Stimulated activated CD8-positive, alpha-beta memory T cell treated with anti-CD3 and anti-CD28 coated beads, Interleukin-15, amount 100 ng/mL, for 4 hours (primary cell): ENCODE measurements at places on chromosomes 3 and 15.

DNA sequence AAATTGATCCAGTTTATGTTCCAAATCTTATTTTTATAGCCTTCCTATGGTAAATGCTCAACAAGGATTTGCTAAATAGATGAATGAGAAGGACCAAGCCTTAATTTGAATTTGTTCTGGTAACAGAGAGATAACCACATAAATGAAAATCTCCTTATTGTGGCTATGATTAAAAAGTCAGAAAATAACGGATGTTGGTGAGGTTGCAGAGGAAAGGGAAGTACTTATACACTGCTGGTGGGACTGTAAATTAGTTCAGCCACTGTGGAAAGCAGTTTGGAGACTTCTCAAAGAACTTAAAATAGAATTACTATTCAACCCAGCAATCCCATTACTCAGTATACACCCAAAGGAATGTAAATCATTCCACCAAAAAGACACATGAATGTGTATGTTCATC lies 26.2 kb downstream of the AAGAB start:
- no peak for DNase-seq

DNA sequence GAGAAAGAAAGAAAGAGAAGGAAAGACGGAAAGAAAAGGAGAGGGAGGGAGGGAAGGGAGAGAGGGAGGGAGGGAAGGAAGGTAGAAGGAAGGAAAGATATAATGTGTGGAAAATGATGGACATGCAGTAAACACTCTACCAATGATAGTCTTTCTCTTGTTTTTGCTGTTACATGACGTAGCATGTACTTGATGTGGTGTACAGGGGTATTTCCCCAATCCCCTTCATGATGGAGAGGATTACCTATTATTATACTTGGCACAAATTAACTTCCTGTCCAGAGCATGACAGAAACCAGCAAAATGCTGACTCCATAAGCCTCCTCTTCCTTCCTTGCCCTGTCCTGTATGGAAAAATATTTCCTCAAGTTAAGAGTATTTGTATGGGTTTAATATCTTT lies 124.4 kb downstream of the B3GALNT1 start:
- DNase-seq: no peak

DNA sequence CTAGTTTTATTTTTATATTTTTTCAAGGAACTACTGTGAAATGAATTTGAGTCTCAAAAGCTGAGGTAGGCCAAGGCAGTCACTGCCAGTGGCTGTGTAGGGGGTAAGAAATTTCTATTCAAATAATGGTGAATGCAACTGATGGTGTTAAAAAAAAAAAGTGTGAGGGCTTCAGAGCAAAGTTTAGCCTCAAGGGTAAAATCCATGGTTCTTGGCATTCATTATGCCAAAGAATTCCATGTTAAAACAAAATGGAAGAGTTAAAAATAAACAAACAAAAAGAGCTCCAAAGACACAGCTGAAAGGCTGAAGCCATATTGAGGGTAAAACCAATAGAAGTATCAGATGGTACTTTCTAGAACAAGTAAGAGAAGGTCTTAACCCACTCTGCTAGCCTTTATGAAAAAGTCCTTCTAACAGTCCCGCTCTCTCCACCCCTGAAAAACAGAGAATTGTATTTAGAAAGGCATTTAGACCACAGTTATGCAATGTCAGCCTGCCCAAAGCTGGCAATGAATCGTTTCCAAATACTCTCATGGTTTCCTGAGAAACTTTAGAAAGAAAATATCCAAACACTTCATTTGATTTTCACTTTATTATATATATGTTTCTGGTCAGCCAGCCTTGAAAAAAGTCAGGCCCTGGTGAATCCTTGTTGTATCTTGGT lies 158.4 kb upstream of the GMNC start:
- no peak for DNase-seq

- DNase-seq: no peak
These were observed 55.0 kb upstream of the HRH1 start for GRCh38 chr3:11099306-11099705.

DNA sequence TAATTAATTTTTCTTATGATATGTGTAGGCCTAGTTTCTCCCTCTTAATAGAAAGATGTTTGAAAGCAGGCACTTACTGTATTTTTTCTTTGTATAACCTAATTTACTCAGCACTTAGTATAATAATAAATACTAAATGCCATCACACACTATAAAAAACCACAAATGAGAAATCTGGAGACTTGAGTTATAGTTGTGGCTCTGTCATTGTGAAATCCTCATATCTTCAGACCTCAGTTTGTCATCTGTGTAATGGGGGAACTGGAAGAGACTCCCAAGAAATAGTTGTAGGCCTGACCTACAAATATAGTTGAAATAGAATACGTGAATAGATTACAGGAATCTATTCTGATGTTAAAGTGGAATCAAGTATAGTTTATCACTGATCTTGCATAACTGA lies 287.6 kb upstream of the DPH6 start:
- no peak for DNase-seq

DNA sequence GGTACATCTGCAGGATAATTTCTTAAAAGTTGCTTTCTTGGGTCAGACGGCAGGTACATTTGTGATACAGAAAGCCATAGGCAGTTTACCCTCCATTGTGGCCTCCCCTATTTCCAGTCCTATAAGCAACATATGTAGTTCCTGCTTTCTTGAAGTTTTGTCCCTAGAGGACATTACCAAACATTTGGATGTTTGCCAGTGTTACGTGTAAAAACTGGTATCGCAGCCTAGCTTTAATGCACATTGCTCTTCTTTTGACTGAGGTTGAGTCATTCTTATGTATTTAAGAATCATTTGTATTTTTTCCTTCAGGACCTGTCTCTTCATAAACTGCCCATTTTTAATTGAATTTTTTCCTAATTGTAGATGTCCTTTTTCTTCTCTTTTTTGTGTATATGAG lies 114.3 kb downstream of the DIPK2A start:
- no peak for DNase-seq

- DNase-seq: no peak
These were observed 67.2 kb downstream of the CGNL1 start for GRCh38 chr15:57443486-57443885.

- DNase-seq: no peak
These were observed 4.1 kb upstream of the PSMA4 start for GRCh38 chr15:78536134-78536533.

DNA sequence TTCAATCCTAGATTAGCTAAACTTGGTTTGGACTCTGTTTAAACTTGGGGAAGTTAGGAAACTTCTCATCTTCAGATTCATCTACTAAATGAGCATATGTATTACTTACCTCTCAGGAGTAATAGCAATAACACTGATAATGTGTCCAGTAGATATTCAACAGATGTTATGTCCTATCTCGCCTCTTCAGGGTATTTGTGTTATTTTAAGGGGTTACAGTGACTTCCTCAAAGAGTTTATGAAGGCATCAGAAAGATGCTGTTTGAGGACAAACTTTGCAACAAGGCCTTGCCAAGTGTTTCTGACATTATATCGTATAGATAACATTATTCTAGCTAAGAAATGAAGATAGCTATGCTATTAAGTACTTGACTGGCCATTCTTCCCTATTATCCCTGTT lies 522.3 kb downstream of the IGSF11 start:
- DNase-seq: no peak

DNA sequence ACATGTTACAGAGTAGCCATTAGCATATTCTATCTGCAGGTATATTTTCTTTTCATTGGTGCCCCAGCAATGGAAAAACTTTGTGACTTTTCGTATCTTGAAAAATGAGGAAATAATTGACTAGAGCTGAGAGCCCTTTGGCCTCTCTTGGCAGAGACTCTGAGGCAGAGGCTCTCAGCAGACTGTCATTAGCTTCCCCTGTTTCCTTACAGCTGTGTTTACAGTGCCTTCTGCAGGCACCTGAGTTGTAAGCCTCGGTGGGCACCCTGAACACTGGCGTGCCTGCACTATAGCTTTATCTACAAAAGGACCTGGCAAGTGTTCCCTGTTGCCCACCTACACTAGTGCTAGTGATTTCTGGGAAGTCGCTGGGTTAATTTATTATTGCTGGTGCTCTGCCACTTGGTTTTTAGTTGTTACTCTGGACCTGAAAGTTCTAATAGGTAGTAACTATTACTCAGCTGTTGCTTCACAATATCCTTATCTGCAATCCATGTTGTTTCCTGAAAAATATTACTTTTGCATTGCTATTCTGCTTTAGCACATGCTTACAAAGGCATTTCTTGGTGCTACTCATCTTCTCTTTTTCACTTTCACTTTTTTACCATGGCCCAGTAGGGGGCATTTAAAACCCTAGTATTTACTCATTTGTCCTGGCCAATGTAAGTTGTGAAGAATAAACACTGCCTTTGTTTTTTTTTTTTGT lies 7.8 kb upstream of the GPR171 start:
- DNase-seq: no peak

- no peak for DNase-seq
These were observed 28.0 kb downstream of the PPARG start for GRCh38 chr3:12316729-12317351.

GRCh38 chr15:65621638-65622037 lies at the start of gene SLC24A1:
TSS of gene SLC24A1 (plus strand) at chr15:65621938. CDS start at chr15:65624081, 2,143 bp downstream.
- DNase-seq: no peak

GRCh38 chr3:32743934-32744333 lies 58.9 kb downstream of the CNOT10 start:
- DNase-seq: no peak

DNA sequence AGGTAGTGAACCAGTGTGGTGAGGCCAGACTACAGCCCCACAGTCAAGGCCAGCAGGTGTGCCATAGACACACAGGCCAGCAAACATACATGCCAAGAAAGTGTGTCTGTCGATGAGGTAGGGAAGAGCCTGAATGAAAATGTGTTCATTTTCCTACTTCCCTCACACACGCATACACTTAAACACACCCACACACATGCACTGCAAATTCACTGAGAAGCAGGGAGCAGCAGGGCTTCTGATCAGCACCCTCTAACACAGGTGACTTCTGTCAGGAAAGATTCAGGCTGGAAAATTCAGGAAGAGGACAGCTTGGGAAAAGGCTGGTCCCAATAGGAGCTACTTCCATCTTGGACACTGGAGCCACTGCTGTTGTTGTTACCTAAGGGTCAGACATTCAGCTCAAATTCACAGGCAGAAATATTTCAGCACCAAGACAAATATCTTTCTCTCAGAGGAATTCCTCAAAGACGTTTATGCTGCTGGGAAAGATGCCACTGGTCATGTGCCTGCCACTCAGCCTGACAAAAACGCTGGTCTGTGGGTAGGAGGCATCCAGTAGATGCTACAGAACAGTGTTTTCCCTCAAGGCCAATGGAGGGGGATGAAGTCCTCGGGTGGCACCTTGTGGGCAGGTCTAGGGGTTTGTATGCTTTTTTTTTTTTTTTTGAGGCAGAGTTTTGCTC lies 40.9 kb upstream of the LARS2 start:
- DNase-seq: no peak

- DNase-seq: no peak
These were observed 104.3 kb downstream of the CMSS1 start for GRCh38 chr3:99921986-99922385.

GRCh38 chr3:180619723-180620122 lies 17.8 kb downstream of the TTC14 start:
- no peak for DNase-seq

GRCh38 chr3:112984485-112984884 lies 6.3 kb upstream of the GTPBP8 start:
- DNase-seq: no peak

- DNase-seq: no peak
These were observed 80.6 kb upstream of the CHD2 start for GRCh38 chr15:92819278-92820235.

- DNase-seq: no peak
These were observed 165.2 kb upstream of the LMCD1 start for GRCh38 chr3:8336456-8336855.

DNA sequence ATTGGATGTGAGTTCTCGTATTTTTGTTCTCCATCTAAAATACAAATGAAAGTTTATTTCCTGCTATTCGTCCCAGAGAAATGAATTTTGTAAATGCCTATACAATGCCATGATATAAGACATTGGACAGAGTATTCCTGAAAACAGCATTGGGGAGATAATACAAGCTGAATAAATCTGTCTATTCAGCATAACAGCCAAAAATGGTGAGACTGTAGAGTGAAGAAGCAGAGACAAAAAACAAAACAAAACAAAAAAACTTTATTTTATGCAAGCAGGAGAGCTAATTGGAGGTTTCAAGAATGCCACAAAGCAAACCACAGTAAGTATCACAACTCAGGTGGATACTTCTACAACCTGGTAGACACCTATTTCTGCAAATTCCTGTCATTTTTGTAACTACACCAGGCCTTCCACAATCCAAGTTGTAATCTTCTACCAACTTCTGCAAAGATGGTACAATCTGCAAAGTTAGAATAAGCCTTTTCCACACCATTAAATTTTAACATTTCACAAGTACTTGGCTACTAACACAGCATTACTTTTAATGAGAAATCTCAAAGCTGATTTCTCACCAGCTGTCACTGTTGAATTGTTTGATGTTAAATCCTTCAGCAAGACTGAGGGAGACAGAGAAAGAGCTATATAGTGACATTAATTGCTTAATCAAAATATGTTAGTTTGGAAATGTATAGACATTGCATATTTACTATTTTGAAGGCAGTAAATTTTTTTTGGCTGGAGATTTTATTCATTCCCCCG lies 163.1 kb downstream of the CLSTN2 start:
- no peak for DNase-seq

DNA sequence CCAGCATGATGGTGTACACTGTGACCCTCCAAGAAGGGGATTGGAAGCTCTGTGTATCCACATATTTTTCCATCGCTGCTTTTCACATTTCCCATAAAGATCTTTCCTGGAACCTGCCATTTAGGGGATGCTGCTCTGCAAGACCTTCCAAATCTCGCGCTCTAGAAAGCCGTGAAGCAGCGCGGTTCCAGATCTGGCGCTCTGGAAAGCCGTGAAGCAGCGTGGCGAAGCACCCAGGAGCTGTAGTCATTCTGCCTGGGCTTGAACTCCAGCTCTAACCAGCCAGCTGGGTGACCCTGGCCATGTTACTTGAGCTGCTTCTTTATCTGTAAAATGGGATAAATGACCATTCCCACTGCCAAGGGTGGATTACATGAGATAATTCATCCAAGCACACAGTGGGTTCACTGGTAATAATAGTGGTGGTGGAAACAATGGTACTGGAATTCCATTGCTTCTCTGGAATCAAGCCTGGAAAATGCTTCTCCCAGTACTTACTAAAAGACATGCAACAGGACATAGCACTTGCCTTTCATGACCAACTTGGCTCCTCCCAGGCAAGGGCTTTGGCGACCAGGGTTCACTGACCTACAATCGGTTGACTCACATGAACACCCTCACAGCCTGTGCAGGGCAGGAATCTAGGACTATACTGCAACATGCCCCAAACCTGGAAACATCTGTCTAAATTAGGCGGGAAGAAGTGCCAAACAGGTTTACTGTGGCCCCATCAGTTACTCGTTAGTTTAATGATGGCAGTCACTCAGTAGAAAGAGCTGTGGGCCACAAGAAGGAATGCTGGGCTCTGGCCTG lies 70.7 kb downstream of the XXYLT1 start:
- DNase-seq: no peak

DNA sequence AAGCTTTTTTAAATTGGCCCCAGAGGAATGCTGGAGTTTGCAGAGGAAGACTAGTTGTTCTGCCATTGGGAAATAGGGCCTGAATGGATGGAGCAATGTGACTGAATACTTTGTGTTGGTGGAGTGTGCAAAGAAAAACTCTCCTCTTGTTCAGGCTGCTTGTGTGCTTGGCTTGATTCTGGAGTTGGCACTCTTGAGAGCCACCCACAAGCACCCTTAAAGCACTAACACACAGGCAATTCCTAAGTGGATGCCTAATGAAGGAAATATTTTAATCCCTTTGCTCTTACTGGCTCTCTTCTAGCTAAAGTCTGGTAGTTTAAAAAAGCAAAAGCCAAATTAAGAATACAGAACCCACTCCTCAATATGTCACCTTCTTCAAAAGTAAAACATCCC lies 304.4 kb upstream of the C2CD4B start:
- DNase-seq: no peak
